Ureter (tissue), 1 donor: ENCODE measurements at places on chromosomes 11 and 22. TPM values are rescaled to one million over a fixed set of nuclear protein-coding genes. Genes with fewer than 3 reads are reported as not detected.

The CRYBA4 gene
- total RNA-seq, result 1.1 TPM

The PKNOX2 gene
- total RNA-seq, result 7.3 TPM

The HSCB gene
- total RNA-seq, result 17.3 TPM

The HOATZ gene
- total RNA-seq, result not detected

The NLRP14 gene
- 0.57 TPM for total RNA-seq

The KCNJ11 gene
- total RNA-seq, result 0.70 TPM

The P2RX3 gene
- 0.99 TPM for total RNA-seq

- DNase-seq, result no peak
Observed at GRCh38 chr11:106305458-106305857, 228.0 kb downstream of the AASDHPPT start.

- DNase-seq, result no peak
Observed at GRCh38 chr11:57001674-57002401, 13.1 kb downstream of the OR5AK2 start.

- DNase-seq, result no peak
Observed at GRCh38 chr11:132131961-132132360, 761.5 kb downstream of the NTM start.

- peak; percentile 71 for DNase-seq
Observed at GRCh38 chr11:125123947-125124617, 12.7 kb upstream of the TMEM218 start.

DNA sequence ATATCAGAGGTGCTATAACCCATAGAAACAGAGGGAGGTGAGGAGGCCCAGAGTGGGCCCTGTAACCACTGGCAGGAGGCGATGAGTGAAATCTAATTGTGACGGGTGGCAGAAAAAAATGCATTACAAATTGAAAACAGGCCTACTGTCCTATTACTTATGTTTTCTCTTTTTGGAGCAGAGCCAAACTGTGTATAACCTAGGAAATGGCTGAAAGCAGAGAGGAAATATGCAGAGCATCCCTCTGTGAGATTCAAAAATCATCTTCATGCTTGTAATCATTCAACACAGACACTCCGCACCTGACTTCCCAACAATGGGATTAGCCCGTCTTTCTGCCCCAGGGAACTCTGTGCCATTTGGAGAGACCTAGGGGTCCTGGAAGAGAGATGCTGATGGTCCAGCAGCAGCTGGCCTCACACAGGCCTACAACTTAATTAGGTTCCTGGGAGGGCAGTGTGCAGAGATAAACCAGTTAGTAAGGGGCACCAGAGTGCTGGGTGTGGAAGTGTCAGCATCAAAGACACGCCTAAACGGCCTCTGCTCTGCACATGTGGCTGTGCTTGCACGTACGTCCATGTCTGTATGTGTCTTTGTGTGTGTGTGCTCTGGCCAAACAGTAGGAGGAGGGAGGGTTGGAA is 41.8 kb downstream of the MAP6 start:
- DNase-seq, result no peak

GRCh38 chr11:61509043-61510029 is 787 bp downstream of the LRRC10B start:
- DNase-seq, result peak; percentile 53

- DNase-seq, result no peak
Observed at GRCh38 chr11:44346983-44347382, 37.0 kb upstream of the ALX4 start.

GRCh38 chr22:26669060-26669481 is 11.7 kb downstream of the MIAT start:
- no peak for DNase-seq

DNA sequence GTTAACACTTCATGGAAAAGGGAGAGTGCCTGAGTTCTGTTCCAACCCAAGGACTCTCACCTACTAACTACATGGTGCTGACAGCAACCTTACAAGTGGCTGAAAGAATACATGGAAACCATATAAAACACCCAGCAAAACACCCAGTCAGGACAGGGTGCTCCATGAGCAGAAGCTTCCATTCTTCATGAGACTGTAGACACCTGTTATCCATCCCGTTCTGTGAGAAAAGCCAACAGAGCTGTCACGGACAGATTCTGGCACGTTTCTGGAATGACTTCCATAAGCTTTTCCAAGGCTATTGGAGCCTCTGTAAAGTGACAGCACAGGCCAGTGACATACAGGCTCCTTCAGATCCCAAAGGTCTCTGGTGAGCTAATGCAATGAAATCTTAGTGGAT is 23.2 kb downstream of the PRR14L start:
- no peak for DNase-seq

- DNase-seq, result peak; percentile 38
Observed at GRCh38 chr11:1120532-1121330, 37.0 kb upstream of the MUC5AC start.

- no peak for DNase-seq
Observed at GRCh38 chr11:125086633-125087296, 23.7 kb downstream of the SLC37A2 start.

DNA sequence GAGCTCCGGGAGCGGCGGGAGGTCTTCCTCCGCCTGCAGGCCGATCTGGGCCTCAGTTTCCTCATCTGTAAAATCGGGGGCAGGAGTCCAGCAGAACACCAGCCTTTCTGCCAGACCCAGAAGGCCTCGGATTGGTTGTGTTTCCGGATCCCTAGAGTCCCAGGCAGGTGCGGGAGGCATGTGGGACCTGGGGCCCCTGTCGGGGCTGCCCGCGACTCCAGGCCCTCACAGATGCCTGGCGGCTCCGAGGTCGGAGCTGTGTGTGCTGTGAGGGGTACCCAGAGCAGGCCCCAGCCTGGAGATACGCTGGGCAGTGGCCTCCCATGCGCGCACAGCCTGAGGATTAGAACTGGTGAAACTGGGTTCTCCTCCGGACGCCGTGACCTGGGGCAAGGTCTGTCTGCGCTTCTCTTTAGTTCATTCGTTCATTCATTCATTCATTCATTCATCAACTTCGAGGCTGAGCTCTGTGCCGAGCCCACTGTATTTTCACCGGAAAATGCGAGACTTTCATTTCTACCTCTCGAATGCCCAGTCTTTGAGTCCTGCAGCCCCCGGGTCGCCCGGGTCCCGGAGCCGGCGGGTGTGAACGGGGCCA is 24.6 kb downstream of the FLRT1 start:
- no peak for DNase-seq
